ENCODE measurements at places on chromosomes 11 and 22.

DNA sequence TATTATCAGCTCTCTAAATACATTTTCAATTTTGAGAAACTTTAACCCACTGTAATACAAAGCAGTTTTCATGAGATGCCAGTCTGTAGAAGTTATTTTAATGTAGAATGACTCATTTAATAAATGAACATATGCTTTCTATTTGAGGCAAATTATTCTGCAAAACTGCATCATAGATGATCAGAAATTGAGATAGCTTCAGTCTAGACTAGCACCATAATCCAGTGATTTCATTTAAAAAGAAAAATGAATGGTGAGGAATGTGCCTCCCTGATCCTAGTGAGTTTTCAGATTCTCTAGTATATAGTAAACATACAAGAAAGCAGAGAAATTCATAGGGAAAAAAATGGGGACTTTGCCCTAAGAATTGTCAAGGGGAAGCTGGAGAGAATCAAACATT, 66.1 kb downstream of the OR5AK2 start:
- DNase-seq, result no peak

GRCh38 chr11:75317446-75318122, 33.9 kb downstream of the ARRB1 start:
- DNase-seq, result no peak

DNA sequence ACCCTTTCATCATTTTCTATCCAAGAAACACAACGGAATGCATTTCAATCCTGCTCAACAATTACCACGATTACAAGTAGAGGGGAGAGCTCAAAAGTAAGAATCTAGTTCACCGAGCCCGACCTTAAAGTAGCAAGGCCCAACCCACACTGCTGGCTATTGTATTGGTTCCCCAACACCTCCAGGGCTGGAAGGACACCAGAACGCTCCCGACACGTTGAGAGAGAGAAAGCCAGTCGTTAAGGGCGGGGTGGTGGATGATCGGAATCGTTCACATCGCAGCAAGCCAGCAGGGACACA, 690 bp downstream of the CKAP5 start:
- DNase-seq, result no peak

- DNase-seq, result peak; percentile 8
These were observed 185.4 kb upstream of the CNTN5 start for GRCh38 chr11:98835335-98835734.

- no peak for DNase-seq
These were observed 56.3 kb downstream of the ARHGAP20 start for GRCh38 chr11:110655967-110656366.

- DNase-seq, result no peak
These were observed 100.9 kb downstream of the SYN3 start for GRCh38 chr22:32957200-32957803.

GRCh38 chr11:71173709-71174108, 78.7 kb downstream of the SHANK2 start:
- DNase-seq, result no peak

DNA sequence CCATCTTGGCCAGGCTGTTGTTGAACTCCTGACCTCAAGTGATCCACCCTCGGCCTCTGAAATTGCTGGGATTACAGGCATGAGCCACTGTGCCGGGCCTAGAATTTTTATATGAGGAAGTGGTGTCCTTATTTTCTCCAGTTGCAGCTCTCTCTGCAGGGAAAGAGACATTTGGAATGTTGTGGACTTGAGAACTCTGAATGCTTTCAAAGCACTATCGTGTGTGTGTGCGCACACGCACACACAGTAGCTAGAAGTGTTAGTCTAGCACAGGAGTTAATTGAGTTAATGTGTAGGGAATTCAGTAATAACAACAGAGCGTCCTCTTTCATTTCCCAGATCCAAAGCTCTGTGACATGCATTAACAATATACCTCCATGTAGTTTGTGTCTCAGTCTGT, 164.0 kb upstream of the RASSF10 start:
- DNase-seq, result no peak

GRCh38 chr11:43874078-43874477, 6.6 kb upstream of the ALKBH3 start:
- DNase-seq, result no peak

DNA sequence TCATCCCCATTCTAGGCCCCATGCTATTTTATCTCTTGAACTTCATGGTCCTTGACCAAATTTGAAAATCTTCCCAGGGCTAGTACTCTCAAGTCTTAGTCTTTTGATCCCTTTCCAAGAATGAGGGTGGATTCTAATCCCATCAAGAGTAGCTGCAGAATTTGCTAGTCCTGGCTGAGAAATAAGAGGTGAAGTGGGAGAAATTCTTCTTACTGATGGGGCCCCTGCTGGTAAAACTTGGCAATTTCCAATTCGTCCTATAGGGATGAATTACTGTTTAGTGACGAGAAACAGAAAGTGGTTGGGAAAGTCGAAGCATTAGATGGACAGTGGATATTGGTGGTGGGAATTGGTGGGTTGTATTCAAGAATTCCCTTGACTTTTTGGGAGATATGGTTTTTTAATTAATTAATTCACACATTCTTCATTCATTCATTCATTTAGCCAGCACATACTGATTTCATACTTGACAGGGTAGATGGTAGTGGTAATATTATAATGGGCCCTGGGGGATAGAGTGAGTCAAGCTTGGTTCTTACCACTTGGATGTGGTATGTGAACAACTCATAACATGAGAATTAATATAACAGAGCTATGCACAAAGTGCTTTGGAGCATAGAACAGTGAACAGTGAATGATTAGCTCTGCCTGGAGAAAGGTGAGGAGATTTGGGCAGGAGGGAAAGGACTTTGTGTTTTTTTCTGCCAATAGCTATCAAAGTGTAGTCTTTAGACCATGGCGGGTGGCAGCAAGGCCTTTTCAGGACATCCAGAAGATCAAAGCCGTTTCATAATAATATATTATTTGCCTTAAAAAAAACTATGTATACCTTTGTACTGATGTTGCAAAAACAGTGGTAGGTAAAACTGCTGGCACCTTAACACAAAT, 103.8 kb downstream of the STIM1 start:
- no peak for DNase-seq
